ENCODE measurements at places on chromosomes 5 and 9.

- no peak for DNase-seq
Measured at GRCh38 chr9:34185778-34186551, 7.1 kb downstream of the UBAP1 start.

DNA sequence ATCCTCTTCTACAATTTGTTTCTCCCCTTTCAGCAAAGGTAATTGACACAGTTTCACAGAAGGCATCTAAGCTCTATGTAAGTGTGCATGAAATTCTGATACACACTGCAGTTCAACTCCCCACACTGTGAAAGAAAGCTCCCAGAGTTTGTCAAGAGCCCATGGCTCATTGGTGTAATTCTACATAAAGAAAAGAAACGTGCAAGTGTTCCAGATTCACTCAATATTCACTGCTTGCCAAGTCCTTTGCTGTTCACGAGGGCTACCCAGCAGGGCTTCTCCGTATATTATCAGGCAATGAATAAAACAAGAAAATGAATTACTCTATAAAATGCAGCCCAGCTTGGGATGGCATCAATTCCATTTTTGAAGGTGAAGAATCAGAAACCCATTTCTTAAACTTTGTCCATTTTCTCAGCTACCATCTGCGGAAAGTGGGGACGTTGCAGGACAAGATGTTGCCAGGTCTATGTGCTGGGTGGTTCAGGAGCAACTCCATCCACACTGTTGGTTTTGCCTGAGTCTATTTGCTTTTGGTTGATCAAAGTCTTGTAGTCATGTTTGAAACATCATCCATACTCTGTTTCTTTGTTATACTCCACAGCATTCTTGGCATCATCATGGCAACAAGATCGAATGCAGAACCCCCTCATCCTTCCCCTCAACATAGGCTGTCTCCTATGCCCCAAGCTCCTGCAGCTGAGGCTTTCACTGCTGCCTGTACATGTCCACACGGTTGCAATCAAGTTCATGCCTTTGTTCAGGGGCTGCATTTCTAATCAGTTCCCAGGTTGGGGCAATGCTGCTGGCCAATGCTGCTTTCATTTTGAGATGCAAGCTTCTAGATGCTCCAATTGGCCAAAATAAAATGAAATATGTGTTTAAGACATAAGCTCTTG, 301.8 kb downstream of the MED10 start:
- DNase-seq, result no peak

- no peak for DNase-seq
Measured at GRCh38 chr5:147786142-147786541, 3.6 kb upstream of the JAKMIP2 start.

DNA sequence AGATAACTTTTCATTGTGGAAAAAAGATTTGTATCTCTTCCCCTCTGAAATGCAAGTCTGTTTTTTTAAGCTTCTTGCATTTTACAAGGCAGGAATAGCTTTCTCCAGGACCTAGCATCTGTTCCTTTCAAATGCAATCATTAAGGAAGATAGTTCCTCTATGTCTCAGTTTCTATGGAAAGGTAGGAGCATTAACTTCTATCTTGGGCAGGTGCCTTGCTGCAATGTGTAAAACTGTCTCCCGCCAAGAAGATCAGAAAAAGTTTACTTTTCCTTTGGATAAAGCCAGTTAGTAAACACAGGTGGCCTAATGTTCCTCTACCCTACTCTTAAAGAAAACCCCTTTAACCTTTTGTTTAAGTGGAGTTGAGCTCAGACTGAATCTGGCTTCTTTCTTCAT, 560.6 kb upstream of the CYLC2 start:
- DNase-seq, result no peak
